Breast epithelium (tissue), 4 donors: ENCODE measurements at places on chromosomes 1 and 21.

DNA sequence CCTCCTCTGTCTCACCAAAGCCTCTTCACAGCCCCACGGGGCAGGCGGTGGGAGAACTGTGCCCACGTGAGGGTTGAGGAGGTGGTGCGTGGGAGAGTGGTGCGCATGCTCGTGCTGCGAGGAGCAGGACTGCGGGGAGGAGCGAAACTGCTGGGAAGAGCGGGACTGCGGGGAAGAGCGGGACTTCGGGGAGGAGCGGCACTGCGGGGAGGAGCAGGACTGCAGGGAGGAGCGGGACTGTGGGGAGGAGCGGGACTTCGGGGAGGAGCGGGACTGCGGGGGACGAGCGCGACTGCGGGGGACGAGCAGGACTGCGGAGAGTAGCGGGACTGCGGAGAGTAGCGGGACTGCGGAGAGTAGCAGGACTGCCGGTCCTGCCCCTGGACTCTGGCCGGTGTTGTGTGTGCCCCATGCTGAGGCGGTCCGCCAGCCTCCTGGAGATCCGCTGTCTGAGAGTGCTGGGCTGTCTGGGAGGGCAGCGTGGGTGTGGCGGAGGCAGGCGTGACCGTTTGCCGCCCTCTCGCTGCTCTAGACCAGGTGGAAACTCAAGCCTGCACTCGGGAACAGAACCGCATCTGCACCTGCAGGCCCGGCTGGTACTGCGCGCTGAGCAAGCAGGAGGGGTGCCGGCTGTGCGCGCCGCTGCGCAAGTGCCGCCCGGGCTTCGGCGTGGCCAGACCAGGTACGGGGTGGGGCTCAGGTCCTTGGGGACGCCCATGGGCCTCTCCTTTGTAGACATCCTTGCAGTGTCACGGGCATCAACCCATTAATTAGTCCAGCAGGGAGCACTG is 24.6 kb downstream of the TNFRSF1B start:
- DNase-seq, result no peak

GRCh38 chr1:37238364-37239224 is 204.3 kb upstream of the GRIK3 start:
- DNase-seq, result no peak

DNA sequence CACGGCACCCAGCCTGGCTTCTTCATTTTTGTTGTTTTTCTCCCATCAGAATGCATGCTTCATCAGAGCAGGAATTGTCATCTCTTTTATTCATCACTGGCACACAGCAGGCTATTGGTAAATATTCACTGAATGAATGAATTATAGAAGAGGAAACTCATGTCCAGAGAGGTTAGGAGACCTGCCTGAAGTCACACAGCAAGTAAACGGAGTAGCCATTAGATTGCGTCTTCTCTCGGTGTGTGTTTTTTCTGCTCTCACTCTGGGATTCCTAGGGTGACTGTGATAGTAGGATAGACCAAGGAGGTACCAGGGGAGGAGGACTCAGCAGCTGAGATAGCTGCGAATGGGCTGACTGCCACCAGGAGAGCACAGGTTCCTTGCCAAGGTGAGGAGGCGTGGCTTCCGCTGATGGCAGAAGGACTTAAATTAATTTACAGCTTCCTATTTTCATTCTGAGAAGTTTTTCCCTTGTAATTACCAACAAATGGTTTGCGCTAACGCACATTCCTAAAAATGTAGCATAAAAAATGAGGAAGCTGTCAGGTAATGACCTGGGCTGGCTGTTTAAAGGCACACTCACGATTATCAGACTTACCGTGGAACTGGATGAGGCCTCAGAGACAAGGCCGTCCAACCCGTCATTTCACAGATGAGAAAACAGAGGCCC is 4.5 kb upstream of the NCMAP start:
- DNase-seq, result no peak

DNA sequence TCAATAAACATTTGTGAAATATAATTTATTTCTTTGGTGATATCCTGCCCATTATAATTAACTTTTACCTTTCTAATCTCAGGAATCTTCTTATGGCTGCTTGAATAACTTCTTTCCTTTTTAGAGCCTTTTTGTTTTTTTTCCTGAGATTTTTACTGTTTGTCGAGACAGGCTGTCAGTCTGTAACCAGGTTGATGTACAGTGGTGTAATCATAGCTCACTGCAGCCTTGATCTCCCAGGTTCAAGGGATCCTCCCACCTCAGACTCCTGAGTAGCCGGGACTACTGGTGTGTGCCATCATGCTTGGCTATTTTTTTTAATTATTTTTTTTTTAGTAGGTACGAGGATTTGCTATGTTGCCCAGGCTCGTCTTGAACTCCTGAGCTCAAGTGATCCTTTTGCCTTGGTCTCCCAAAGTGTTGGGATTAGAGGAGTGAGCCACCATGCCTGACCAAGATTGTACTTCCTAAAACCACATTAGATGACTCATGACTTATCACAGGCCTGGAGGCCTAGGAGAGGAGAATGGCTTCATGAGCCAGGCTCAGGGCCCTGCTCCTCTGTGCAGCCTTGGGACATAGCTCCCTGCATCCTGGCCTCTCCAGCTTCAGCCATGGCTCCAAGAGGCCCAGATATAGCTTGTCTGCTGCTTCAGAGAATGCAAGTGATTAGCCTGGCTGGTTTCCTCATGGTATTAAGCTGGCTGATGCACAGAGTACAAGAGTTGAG is 48.6 kb downstream of the CTH start:
- DNase-seq, result no peak

- DNase-seq, result no peak
Observed at GRCh38 chr21:43868461-43868860, 3.4 kb downstream of the AGPAT3 start.
